Fibroblast of skin of right biceps (primary cell): ENCODE measurements at places on chromosomes 12 and 14.

GRCh38 chr12:113030875-113031525 is 25.5 kb upstream of the DTX1 start:
- DNase-seq: peak; percentile 35

- peak; percentile 49 for DNase-seq
Observed at GRCh38 chr12:20601668-20602280, 93.4 kb upstream of the SLCO1C1 start.

GRCh38 chr14:77275041-77275580 is 4.1 kb upstream of the NGB start:
- no peak for DNase-seq

DNA sequence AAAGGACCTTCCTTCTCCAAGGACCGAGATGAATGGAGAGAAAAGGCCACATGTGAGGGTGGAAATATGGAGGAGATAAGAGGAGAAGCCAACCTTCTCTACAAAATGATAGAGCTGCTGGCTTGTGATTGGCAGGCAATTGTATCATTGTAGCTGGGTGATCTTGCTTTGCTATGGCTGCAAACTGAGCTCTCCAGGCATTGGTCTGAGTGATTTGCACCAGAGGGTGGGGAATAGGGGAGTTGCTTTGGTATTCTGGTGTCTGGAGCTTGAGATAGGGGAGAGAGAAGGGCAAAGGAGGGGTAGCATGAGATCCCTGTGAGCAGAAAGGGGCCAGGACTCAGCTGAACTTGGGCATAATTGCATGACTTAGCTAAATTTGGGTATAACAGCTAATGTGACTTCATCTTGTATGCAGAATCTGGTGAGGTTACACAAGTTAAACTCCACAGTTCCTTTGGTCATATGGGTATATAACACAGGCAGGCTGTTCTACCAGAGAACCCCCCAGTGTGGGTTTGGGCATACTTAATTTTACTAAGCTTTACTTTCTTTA is 72.0 kb downstream of the FOS start:
- no peak for DNase-seq

- no peak for DNase-seq
Observed at GRCh38 chr12:32024884-32025592, 65.8 kb downstream of the RESF1 start.

- DNase-seq: no peak
Observed at GRCh38 chr12:130948751-130949150, 5.0 kb upstream of the ADGRD1 start.

DNA sequence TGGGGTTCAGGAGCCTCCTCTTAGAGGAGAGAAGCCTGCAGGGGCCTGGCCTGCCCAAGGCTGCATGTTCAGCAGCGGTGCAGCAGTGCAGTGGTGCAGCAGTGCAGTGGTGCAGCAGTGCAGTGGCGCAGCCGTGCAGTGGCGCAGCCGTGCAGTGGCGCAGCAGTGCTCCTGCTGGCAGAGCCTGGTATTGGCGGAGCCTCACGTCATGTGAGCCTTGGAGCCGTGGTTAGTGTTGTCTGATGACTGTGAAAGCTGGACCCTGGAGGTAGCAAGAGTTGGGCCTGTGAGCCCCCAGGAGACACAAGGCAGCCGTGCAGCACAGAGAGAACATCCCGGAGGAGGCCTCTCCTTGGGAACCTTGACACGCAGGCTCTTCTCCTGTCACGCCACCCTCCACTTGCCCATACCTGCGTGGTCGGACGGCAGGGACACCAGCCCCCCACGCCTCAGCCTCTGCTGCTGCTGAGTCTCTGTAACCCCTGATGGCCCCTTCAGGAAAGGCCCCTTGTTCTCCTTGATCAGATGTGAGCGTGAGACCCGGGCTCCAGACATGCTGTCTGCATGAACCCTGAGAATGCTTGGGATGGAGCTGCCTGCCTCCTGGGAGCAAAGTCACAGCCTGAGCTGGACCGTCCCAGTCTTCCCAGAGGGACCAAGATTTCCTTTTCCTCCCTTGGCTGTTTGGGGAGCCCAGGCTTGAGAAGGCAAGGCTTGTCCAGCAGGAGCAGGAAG is 193.7 kb downstream of the KIF26A start:
- no peak for DNase-seq

DNA sequence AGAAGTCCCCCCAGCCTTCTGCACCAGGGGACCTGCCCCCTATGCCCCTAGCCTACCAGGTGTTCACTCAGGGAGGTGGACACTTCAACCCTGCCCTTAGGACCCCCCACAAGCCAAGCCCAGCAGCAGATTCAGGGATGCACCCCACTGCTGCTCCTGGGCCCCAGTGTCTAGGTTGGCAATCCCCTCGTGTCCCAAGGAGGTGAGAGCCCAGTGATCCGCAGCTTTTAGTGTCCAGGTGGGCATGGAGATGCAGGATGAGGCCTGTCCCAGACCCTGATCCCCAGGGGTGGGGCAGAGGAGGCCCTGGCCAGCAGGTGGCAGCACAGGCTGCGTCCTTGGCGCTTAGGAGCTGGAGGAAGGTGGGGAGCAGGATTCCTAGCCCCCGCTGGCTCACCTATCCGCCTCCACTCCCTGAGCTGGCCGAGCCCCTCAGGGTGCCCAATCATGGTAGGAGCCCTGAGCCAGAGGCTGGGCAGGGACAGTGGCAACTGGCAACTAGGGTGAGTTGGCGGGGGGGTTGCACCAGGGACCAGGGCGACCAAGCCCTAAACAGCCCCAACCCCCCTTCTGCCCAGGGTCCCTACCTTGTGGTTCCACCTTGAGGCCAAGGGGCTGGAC is 4.1 kb downstream of the CKB start:
- DNase-seq: peak; percentile 46

- DNase-seq: no peak
Observed at GRCh38 chr12:130706885-130707570, 9.1 kb downstream of the RIMBP2 start.

DNA sequence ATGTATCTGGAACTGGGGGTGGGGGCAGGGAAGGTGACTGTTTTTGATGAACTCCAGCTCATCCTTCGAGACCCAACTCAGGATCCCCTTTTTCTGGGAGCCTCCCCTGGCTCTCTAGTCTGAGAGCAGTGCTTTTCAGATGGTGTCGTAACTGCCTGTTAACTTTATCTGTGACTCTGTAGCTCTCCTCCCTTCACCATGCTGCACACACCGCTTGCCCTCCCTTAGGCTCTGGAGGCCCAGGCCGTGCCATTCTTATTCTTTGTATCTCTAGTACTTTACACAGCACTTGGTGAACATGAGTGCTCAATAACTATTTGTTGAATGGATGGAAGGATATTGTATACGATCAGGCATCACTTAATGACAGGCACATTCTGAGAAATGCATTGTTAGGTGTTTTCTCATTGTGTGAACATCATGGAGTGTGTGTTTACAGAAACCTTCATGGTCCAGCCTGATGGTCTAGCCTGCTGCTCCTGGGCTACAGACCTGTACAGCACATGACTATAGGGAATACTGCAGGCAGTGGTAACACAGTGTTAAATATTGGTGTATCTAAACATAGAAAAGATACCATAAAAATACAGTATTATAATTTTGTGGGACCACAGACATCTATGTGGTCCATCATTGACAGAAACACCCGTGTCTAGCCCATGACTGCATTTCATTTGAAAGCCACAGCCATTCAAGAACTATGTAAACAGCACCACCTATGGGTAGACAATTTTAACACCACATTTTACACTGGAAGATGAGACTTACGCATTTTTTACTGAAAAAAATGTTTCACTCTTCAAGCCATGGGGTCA is 91.8 kb downstream of the EML1 start:
- peak; percentile 61 for DNase-seq

DNA sequence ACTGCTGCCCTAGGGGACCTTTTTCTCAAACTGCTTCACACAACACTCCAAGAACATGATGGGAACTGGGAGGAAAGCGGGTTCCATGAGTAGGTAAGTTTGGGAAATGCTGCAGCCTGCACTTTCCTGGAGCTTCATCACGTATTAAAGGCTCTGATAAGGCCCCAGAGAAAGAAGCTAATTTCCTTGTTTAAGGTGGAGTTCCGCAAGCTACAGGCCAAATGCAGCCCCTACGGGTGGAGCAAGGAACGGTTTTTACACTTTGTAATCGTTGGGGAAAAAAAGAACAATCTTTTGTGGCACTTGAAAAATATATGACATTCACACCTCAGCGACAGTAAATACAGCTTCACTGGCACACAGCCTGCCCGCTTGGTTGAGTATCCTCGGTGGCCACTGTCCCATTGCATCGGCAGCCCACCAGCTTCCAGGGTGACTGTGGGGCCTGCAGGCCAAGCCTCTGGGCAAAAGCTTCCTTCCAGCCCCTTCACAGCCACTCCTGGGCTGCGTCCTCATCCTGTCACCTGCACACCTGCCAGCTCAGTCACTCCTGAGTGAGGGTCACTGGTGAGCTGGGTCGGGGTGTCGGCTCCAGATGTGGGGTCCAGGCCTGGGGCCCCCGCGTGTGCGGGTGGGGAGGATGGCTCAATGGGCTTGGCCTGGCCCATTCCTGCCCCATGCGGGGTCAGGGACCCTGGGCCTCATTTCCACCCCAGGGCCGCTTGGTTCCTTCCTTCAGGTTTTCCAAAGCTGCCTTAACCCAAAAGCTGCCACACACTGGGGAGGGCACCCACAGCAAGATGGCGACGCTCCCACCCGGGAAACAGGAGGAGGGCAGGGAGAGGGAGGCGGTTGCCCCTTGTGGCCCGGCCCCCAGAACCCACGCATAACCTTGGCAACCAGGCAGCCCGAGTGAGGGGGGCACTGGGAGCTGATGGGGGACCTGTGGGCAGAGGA is 2.4 kb downstream of the AMN start:
- DNase-seq: no peak

GRCh38 chr14:70794294-70794693 is 15.0 kb downstream of the MAP3K9 start:
- no peak for DNase-seq

- no peak for DNase-seq
Observed at GRCh38 chr12:132617822-132618682, 524 bp upstream of the P2RX2 start.

DNA sequence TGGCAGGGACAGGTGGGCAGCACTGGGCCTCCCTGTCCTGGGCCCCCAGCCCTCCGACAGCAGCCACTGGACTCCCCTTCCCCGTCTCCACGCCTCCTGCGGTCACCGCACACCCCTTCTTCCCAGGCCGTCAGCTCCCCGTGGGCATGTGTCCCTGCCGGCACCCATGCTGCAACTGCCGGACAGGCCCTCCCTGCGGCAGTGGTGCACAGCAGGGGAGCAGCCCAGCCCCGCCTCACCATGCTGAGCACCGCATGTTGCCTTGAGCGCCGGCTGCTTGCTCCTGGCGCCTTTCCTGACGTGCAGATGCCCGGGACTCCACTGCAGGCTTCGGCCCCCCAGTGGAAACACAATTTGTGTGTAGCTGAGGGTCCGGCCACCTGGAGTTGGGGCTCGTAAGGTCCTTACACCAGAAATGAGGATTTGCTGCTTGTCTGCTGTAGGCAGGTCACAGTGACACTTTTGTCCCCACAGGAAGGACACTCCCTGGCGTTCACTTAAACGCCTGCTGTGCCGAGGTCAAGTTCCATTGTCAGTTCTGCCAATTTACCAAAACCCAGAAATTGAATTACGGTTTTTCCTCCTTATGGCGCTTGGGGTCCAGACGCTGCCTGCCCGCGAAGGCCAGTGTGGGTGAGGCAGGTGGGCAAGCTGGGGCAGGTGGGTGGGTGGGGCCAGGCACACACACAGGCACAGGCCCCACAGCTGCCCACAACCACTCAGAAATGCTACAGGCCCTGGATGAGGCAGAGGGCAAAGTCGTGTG is 28.2 kb upstream of the MMP17 start:
- DNase-seq: no peak

- peak; percentile 35 for DNase-seq
Observed at GRCh38 chr14:72549026-72549425, 344.9 kb downstream of the DPF3 start.

DNA sequence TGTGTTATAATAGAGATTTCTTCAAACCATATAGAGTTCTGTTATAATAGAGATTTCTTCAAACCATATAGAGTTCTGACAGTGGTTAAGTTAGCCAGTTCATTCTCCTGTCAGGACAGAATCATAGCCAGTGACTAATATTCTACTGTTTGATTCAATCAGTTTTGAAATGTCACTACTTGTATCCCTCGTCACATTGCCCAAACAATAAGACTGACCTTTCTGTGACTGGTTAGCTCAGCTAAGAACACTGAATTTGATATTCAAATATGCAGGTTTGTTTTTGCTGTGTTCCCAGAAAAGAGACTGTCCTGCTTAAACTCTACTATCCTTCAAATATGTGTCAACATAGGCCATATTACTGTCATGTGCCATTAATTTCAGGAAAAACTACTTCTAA is 74.4 kb downstream of the ALG10B start:
- no peak for DNase-seq

GRCh38 chr14:57659052-57659451 is 165.4 kb upstream of the CCDC198 start:
- DNase-seq: no peak

- DNase-seq: no peak
Observed at GRCh38 chr12:47035484-47035883, 43.9 kb upstream of the PCED1B start.

DNA sequence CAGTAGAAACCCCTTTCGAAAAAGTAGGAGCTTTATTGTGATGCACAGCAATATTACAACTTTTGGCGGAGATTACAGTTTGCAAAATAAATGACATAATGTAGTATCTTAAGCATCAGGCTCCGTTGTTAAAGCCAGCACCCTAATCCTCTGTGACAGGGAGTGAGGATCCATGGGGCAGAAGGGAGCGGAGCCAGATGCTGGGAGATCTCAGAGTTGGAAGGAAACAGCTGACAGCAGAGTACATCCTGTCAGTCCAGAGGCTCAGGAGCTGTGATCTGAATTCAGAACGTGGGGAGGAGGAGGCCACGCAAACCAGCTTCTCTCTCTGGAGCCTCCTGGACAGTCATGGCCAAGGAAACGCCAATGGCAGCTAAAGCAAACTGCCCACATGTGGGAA is 55.7 kb downstream of the TMTC1 start:
- DNase-seq: no peak

DNA sequence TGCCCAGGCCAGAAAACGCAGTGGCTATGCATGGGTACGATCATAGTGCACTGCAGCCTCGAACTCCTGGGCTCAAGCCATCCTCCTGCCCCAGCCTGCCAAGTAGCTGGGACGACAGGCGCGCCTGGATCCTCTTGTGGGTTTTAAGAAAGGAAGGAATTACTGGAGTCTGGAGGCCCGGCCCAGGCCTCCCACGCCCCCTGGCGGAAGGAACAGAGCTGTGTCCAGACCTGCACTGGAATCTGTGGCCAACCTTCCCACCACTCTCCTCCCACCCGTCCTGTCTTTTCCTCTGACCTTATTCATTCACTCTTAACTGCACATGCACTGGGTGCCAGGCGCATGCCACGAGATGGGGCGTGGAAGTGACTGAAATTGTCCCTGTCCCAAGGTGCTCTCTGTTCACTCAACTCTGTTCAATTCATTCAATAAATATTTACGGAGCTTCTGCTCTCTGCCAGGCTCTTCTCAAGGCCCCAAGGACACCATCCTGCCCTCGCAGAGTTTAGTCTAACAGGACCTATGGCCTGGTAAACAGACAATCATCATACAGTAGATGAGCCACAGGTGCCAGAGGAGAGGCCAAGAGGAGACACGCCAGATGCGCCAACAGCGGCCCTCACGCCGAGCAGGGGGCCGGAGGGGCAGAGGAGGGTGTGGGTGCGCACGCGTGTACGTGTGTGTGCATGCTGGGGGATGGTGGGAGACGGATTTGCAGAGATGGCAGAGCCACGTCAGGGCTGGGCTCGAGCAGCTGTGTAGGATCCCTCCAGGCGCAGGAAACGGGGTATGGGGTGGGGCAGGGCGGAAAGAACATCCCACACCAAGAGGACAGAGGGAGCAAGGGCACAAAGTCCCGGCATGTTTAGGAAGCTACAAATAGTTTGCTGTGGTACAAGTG is 13.7 kb upstream of the TMEM106C start:
- DNase-seq: peak; percentile 76
